Naive thymus-derived CD8-positive, alpha-beta T cell (primary cell): ENCODE measurements at places on chromosomes 7 and 10.
A peak's percentile ranks its signal among the peaks of the same experiment; 100 is the strongest.

GRCh38 chr7:132422502-132423111 is 153.7 kb downstream of the PLXNA4 start:
- DNase-seq, result no peak

GRCh38 chr7:8177109-8177933 is 84.6 kb downstream of the ICA1 start:
- no peak for DNase-seq

DNA sequence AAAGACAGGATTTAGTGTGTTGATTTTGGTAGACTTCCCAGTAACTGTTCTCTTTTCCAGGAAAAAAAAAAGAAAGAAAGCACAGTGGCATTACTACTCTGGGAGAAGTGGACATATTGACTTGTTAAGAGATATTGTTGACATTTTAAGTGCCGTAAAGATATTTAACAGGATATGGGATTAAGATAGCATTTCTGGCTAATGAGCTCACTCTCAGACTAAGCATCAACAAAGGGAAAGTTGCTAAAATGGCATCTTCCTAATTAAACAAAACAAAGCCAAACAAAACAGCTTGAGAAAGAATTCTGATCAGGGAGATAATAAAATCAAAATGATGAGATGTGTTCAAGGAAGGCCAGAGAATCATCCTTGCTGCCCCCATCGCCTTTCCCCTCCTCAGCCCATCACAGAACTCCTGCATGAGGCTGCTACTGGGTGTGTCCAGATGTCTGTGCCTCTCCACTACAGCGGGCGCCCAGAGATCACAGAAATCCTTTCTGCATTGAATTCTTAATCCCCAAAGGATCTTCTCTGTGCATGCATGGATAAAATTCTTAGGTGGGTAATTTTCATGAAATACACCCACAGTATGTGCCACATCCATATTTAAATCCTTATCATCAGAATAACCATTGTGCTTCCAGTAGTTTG is 270.5 kb downstream of the POU6F2 start:
- DNase-seq, result no peak

GRCh38 chr7:83290211-83290610 is 127.5 kb upstream of the PCLO start:
- DNase-seq, result no peak

DNA sequence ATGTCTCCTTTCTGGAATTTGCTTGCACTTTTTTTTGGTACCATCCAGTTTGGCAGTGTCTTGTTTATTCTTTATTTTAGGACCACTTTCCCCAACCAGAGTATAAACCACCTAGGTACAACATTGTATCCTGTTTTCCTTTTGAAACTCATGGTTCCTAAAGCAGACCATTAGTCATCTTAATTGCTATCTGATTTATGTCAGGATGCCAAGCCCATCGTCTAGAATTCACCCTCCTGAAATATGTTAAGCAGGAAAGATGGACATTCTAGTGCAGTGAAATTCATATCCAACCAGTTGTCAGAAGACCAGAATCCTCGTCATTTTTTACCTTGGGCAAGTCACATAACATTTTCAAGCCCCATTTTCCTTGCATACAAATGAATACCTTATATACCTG is 223.6 kb upstream of the KMT2E start:
- DNase-seq, result no peak

DNA sequence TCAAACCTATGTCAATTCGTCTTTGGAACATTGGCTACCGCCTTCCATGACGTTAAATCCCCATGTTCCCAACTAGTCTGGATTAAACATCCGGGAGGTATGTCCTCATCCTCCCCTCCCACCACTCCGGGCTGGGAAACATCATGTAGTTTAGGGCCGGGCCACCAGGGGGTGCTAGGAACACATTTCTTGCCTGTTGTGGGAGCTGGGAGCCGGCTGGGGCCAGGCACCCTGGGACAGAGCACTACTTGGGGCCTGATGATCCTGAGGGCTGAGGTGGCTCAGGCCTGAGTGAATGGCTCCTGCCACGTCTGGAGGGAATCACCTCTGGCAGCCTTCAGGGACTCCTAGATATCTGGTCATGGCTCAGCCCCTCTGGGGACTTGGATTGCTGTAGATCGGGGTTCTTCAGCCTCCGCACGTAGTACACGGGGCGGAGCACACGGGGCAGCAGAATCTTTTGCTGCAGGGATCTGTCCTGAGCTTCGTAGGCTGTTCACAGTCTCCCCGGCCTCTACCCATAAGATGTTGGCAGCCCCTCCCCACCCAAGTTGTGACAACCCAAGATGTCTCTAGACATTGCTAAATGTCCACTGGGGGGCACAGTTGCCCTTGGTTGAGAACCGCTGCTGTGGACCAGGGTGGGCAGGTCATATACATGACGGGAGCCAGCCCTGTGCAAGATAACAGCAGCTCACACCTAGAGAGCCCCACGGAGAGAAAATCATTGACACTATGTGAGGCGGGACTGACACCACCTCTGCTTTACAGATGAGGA is 141.2 kb upstream of the ZNF716 start:
- DNase-seq, result no peak

DNA sequence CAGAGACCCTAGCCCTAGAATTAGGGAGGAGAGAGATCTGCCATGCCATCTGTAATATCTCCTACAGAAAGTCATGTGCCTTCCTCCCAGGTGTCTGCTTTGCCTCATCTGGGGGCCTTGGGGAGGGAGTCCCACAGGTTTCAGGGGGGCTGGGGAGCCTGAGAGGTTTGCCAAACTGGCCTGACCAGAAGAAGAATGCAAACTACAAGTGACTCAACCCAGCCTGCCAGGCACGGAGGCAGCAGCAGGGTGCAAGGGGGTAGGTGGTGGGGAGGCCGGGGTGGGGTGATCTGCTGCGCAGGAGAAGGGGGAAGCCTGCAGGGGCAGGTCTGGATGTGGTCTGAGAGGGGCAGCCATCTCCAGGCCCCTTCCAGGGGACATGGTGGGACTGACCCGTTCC is 9.6 kb upstream of the TRIM8 start:
- no peak for DNase-seq

DNA sequence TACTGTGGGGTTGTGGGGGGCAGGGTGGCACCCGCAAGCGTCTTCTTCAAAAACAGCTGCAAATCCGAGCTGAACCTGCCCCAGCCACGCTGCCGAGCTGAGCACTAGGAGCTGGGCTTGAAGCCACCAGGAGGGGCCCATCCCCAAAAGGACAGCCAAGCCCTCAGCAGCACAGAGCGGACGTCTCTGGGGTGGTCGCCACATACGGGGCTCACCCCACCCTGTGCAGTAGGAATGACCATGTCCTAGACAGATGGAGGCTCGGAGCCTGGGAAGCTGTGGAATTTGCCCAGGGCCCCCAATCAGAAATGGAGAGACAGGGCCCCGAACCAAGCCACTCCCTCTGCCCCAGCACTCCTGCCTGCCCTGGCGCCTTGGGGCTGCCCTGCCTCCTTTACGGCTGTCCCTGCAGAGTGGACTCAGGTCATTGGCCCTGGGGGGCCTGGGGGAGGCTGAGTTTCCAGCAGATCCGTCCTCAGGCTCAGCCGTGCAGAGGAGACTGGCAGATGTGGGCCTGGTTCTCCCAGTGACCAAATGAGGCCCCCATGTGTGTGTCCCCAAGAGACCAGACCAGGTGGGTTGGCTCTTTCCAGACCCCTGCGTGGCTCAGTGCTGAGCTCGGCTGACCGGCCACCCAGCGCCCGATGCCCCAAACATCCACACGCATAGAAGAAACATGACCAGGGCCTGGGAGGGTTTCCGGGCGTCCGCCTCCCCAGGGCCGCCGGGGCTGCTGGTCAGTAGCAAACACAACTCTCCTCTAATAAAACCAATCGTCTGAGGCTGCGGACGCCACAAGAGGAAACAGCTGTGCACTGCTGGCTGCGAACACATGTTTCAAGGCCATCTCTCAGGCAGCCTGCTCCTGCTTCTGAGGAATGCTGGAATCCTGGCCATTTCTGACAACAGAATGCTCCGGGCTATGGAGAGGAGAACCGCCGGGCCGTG is 54.9 kb downstream of the PDGFA start:
- DNase-seq, result no peak

GRCh38 chr10:96358851-96359540 is at the start of gene OPALIN:
Gene OPALIN, minus strand, starts transcription at chr10:96359002. Its CDS starts 106 bp downstream, at chr10:96358896.
- DNase-seq, result no peak

DNA sequence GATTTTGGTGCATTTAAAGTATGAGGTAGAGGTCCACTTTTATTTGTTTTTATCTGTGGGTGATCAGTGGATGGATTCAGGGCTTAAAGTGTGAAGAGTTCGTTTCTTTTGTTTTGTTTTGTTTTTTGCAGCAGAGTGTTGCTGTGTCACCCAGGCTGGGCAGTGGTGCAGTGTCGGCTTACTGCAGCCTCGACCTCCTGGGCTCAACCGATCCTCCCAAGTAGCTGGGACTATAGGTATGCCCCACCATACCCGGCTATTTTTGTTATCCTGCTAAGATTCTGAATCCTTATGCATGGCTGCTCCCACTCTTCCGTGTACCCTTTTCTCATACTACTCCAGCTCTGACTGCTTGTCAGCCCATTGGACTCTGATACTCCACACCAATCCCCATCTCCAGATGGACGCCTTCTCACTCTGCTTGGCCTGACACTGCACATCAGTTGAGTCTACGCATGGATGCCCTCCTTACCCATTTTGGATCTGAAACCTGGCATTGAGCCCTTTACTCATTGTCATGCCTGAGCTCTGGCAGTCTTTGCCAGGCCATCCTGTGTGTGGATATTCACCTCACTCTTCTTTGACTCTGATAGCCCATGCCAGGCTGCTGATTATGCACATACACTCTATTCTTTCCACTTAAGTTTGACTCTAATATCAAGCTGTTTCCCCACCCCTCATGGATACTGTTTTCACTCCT is 119.5 kb downstream of the CCSER2 start:
- DNase-seq, result no peak

DNA sequence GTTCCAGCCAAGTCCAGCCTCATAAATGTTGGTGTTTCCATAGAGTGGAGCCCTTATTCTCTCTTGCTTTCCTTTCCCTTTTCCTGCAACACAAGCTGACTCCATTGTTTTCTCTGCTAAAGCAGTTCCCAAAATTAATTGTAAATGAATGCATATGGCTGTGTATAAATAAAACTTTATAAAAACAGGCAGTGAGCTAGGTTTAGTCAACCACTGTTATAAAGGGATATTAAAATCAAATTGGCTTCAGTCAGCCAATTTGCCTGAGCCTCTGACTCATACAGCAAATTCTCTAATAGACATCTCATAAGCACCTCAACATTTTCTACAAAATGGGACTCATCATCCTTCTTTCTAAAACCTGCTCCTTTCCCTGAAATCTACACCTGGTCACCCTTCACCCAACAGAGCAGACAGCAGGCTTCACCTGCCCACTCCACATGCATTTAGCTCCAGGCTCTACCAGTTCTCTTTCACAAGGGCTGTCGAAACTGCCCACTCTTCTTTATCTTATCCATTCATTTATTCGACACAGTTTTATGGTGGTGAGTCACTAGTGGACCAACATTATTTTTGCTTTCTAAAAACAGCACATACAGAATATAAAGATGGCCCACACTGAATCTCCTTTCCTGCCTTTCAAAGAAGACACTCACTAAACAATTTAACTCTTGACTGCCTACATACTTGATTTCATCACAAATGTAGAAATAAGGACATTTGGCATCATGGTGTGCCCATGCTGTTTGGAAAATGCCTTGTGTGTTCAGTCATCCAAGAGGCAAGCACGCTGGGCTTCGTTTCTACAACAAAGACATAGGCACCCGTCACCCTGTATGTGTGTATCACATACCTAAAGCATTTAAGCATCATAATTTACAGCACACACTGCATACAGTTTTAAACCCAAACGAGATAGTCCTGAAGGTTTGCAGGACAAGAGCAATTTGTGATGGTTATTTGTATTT is 74.6 kb upstream of the C7orf33 start:
- DNase-seq, result no peak

GRCh38 chr7:71182438-71182935 is 50.5 kb downstream of the GALNT17 start:
- no peak for DNase-seq

DNA sequence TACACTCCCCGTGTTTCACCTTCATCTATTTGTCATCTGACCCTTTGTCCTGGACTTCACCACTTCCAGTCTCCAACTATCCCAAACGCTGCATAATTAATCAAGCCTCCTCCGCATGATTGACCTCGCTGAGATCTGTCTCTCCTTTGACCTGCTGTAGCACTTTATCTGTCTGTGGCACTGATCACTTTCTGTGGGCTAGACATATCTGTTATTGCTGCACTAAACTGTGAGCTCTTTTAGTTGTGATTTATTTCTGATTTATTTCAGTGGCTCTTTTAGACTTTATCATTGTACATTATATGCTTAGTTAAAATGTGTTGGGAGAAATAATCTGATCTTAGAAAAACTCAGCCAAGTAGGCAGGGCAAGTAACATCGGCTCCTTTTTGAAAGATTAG is 91.9 kb upstream of the GATA3 start:
- no peak for DNase-seq

DNA sequence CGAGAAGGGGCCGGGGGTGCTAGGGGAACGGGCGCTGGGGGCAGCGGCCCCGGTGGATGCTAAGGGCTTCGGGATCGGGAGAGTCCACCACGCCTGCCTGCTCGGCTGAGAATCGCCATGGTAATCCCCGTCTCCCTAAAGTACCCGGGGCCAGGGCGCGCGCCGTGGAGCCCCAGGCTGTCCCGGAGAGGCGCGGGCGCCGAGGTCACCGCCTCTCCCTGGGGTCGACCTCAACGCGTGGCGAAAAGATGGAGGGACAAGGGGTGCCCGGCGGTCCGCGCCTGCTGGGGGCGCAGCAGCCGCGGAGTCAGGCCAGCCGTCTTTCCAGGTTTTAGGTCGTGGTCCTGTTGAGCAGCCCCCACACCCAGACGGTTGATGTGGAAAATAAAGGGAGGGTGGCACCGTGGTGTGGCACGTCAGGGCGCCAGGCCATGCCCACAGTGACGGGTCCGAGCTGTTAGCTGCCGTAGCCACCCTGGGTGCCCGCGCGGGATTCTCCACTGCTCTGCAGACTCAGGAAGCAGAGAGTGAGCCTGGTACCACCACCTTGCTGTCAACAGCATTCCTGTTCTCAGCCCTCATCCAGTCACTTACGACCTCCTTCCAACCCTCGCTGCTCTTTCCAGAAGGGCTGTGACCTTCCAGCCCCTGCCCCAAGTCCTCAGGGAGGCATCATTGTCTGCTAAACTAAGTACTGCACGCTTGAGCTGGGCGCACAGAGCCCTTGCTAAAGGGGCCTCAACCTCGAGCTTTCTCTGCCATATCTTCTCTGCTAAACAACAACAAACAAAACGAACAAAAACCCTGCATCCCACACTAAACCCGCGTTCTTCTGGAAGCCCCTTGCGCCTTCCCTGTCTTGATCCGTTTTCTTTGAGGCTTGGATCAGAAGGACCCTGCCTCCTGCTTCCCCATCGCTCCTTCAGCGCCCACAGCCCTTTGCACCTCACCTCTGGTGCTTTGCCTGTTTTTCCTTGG is 666 bp downstream of the SMKR1 start:
- peak; percentile 6 for DNase-seq

- no peak for DNase-seq
Observed at GRCh38 chr7:151735186-151735850, 141.6 kb downstream of the PRKAG2 start.

GRCh38 chr7:112882991-112883390 is 92.8 kb upstream of the TMEM168 start:
- no peak for DNase-seq

GRCh38 chr10:104368381-104368780 is 14.7 kb downstream of the CFAP58 start:
- DNase-seq, result no peak
